NT2/D1 (cell line): ENCODE measurements at places on chromosomes 7 and 10.

DNA sequence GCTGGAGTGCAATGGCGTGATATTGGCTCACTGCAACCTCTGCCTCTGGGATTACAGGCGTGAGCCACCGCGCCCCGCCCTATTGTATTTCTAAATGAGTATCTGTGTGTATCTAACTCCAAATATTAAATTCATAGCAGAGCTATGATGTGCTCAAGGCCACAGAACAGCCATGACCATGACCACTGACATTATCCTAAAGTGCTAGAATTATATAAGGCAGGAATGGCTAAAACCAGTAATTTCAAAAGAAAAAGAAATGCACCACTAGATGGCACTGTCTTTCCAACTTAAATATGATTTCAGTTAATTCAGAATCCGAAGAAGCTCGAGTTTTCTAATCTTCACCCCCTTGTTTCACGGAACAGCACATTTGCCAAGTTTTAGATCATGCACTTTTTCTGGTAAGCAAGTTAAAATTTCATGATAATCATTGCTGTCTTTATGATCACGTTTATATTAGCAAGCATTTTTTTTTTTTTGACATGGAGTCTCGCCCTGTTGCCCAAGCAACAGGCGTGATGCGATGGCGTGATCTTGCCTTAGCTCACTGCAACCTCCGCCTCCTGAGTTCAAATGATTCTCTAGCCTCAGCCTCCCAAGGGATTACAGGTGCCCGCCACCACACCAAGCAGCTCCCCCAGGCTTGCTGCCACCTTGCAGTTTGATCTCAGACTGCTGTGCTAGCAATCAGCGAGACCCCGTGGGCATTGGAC, 65.3 kb downstream of the OR13A1 start:
- DNase-seq = peak; percentile 13

DNA sequence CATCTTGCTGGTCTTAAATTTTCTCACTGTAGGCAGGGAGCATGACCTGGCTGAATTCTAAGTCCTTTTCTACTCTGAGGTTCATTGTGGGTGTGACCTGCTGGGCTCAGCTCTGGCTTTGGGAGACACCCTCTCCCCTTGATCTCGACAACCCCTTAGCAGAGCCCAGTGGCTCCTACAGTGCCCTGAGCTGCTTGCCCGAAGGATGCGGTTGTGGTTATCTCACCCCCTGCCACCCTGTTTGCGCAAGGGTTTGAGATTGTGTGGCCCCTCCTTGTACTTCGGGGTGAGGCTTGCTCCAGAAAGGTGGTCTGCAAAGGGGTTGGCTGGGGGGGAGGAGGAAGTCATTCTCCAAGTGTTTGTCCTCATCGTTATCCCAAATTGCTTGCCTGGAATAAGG, 55.3 kb downstream of the TCF7L2 start:
- DNase-seq = no peak

- DNase-seq = no peak
These were observed 61.2 kb downstream of the NEURL1 start for GRCh38 chr10:103554488-103555324.

- DNase-seq = no peak
These were observed 63.9 kb downstream of the PPP1R9A start for GRCh38 chr7:94971051-94971867.

DNA sequence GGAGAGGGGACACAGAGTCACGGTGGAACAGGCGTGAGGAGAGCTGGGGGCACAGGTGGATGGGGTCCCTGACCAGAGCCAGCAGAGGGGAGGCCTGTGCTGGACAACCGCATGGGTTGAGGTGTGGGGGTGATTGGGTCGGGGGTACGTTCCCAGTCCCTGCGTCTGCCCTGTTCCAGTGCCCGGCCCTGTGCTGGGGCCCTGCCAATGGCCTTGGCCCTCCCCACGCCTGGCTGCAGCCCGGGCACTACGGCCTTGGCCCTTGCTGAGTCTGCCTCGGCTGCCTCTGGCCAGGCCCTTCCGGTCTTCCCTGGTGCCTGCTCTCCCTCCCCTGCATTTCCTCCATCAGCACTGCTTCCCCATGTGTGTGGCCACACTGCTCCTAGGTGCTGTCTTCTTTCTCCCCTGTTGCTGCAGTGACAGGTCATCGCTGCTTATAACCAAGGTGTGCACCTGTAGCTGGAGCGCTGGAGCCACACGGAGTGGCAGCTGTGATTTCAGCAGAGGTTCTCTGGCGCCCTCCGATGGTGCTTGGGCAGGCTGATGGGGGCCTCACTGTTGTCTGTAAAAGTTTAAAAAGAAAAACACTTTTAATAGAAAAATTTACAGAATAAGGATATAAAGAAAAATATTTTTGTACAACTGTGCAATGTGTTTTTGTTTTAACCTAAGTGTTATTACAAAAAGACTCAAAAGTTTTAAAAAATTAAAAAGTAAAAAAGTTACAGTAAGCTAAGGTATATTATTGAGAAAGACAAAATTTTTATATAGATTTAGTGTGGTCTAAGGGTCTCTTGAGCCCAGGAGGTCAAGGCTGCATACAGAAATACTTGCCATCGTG, 45.2 kb upstream of the BHLHA15 start:
- DNase-seq = peak; percentile 38

- DNase-seq = no peak
These were observed 257.6 kb upstream of the PHYHIPL start for GRCh38 chr10:58918887-58919286.

GRCh38 chr10:117762819-117763172, 220.2 kb downstream of the EMX2 start:
- DNase-seq = no peak

- DNase-seq = no peak
These were observed 322.1 kb upstream of the AUTS2 start for GRCh38 chr7:69276011-69276729.

GRCh38 chr7:118872568-118872967, 648.1 kb downstream of the ANKRD7 start:
- DNase-seq = no peak

DNA sequence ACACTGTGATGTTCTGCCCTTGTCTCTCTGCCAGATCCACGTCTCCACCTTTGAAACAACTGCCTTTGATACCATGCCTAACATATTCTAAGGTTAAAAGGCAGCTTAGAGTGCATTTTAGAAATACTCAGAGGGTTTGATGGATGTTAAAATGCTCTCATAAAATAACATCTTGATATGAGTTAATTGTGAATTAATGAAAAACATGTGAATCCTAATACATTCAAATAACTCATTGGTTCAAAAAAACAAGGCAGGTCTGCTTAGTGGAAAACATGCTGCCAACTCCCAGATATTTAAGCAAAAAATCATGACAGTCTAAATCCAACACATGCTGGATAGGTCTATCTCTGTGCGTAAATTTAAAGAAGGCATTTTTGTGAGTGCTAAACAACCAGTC, 291.8 kb downstream of the AHR start:
- no peak for DNase-seq

DNA sequence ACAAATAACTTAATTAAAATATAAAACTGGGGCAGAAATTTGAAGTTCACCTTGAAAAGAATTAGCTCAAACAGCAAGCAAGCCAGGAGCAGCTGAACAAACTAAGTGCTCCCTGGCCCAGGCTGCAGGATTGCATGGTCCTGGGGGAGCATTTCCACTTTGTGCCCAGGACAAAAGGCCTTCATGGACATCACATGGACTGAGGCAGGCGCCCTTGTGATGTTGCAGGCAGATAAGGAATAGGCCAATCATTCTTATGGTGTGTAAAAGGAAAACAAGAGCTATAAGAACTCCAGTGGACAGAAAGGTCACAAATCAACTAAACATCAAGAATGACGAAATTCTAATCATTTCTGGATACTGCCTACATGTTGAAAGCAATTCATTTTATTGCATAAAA, 17.5 kb upstream of the TECTB start:
- DNase-seq = no peak

GRCh38 chr7:1922071-1922869, 252.2 kb downstream of the ELFN1 start:
- no peak for DNase-seq

GRCh38 chr10:114176511-114176910, 2.5 kb upstream of the CCDC186 start:
- DNase-seq = no peak

GRCh38 chr10:125125951-125126735, 34.2 kb downstream of the CTBP2 start:
- no peak for DNase-seq

DNA sequence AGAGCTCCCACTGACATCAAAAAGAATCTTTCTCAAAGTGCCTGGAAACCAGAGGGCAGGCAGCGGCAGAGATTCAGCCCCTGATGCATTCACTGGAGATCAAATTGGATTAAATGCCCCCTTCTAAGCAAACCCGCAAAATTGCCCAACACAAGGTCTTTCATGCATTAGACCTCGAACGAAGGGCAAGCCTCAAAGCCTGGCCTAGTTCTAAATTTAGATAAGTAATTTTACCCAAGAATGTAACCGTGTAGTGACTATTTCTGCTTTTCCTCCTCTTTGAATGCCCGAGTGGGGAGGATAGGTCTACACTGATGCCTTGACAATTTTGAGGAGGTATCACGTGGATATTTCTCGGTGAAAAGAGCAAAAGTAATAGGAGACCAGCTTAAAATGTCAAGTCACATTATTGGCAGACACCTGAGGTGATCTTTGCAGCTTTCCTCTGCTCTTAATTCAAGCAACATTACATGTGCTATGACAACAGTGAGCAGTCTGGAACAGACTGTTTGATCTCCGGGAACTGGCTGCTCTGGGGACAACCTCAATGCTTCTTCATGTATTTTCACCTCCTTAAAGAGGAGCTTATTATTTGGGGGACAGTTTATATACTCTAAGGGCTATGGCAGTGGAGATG, 1263.5 kb upstream of the AUTS2 start:
- DNase-seq = no peak

DNA sequence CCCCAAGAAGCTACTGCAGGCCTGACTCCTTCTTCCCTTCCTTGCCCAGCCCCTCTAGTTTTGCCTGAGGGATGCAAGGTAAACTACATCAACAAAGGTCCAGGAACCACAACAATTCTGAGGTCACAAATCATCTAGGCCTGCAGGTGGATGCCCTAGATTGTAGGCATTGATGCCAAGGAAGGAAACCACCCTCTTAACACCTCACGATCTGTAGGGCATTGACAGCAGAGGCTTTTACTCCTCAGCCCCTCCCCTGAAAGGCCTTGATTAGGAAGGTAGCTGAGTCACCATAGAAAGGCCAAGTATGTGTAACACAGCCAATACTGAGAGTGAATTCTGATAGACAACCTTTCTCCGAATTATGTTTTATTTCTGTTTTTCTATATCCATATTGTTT, 46.7 kb upstream of the FAM3C start:
- DNase-seq = no peak

DNA sequence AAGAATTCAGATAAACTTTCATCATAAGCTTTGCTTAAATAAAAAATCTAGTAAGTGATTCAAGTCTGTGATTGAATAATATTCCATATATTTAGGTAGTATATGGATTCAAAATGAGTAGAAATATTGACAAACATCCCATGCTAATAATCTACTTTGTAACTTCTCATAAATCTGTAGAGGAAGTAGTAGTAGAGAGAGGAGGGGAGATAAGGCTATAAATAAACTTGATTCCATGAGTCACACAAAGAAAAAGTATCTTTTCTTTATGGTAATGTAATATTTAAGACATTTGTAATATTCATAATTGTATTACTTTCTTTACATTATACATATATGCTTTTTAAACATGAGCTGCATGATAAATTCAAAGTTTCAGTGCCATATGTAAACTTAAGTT, 25.6 kb upstream of the CD36 start:
- no peak for DNase-seq

- no peak for DNase-seq
These were observed 164.7 kb downstream of the SEMA3E start for GRCh38 chr7:83484266-83484665.

- no peak for DNase-seq
These were observed 16.6 kb downstream of the BUD23 start for GRCh38 chr7:73700069-73700423.

DNA sequence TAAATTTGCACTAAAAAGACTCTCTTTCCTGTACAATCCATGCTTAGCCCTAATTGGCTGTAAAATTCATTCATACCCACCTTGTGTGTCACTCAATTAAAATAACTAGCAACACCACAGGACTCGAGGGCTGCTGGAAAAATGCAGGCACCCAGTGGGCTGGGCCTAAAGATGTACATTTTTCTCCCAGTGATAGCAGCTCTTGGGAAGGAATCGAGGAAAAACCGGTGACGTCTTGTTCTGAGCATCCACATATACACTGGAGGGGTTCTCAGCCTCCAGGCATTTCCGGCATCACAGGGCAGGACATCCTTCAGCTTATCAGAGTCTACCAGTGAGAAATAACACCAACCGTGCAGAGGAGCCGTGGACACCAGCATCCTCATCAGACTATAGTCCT, 85.8 kb upstream of the PITRM1 start:
- DNase-seq = no peak

DNA sequence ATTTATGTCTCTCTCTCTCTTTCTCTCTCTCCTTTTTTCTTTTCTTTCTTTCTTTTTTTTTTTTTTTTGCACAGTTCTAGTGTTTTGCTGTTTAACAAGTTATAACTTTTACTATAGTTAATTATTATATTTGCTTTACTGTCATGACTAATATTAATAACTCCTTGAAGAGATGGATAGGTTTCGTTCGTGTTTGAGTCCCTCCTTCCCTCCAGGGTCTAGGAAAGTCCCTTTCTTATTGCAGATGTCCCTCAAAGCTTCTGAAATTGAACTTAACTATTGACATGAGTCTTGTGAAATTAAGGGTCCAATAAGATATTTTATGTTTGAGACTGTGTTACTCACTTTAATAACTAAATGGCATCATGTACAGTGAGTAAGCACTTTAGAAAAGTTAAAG, 131.4 kb downstream of the PLXDC2 start:
- no peak for DNase-seq

DNA sequence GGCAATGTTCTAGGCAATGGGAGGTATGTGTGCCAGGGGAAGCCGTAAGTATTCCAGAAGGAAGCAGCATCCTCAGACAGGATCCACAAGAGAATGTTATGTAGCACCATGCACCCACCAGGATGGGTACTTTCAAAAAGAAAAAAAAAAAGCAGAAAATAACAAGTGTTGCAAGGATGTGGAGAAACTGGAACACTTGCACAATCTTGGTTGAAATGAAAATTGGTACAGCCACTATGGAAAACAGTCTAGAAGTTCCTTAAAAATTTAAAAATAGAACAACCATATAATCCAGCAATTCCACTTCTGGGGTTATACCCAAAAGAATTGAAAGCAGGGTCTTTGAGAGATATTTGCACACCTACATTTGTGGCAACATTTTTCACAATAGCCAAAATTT, 20.2 kb downstream of the C10orf71 start:
- no peak for DNase-seq

DNA sequence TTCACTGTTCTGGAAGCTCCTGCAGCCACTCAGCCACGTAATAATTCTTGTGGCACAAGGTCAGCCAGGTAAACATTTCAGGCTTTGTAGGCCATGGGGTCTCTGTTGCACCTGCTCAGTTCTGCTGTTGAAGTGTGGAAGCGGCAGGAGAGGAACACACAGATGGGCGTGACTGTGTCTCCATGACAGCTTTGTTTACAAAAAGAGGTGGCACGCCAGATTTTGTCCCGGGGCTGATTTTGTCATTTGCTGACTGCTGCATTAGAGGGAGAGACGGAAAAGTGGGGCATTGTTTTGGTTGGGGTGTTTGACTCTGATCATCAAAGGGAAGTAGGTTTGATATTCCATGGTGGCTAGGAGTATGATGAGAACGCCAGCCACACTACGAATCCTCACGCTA, 103.1 kb downstream of the PRKAG2 start:
- DNase-seq = no peak
